Activated CD4-positive, alpha-beta T cell treated with anti-CD3 and anti-CD28 coated beads, Interleukin-2, Interleukin-4, amounts not matched to agents 100 ng/mL and 50 ng/mL, durations not matched to agents 16 hours and 8 hours (primary cell): ENCODE measurements at places on chromosomes 11 and 22.
A peak's percentile ranks its signal among the peaks of the same experiment; 100 is the strongest.

DNA sequence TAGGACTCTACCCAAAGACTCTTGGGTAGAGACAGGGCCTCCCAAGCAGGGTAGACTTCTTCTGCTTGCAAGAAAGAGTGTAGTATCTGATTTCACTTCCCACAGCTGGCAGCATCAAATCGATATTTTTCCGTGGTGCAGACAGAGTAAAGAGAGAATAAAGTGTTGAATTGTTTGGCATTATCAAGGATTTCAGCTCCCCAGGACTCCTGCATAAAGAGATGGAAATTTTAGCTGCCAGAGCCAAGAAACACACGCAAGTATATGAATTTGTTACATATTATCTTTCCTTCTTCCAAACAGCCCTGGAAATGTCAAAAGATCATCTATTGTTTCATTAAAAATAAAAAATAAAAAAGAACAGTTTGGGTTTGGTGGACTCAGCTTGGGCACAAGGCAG lies 136.8 kb downstream of the PKNOX2 start:
- no peak for DNase-seq

- DNase-seq: no peak
Observed at GRCh38 chr11:60937144-60937527, 12.9 kb downstream of the TMEM132A start.

DNA sequence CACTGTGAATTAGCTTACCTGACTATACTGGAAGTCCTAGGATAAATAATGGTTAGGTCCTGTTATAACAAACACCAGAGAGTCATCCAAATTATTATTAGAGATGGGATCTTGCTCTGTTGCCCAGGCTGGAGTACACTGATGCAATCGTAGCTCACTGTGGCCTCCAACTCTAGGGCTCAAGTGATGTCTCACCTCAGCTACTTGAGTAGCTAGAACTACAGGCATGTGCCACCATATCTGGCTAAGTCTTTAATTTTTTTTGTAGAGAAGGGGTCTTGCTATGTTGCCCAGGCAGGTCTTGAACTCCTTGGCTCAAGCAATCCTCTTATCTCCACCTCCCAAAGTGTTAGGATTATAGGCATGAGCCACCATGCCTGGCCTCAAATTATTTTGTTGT lies 37.2 kb downstream of the OSBP start:
- no peak for DNase-seq

DNA sequence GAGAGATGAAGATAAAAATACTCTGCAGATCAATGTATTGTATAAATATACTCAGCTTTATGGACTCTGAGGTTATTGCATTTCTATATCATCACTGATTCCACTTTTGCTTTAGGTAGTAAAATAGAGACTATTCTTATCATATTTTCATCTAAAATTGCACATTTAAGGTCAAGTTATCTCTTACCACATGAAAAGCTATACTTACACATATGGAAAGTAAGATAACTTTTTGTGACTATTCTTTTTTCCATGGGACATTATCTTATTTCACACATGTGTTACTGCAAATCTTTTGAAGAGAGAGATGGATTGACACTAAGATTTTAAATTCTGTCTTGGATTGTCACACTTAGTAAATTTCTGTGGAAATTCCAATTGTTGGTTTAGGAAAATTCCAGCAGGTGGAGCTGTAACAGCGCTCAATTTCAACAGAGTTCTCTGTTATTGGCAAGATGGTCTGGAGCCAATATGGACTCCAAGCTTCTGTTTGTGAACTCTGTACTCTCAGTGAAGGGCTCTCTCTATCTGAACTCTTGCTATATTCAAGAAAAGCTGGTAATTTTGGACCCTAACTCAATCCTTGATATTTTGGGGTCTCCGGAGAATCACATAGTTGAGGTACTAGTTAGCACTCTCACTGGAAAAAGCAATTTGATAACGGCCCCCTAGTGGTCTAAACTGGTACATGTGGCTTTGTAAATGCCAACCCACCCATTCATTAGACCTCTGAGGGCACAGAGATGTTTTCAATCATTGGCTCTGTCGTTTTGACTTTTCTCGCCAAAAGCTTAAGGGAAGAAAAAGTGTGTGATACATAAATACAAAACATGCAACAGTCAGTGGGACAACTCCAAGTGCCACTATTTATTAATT lies 429.7 kb downstream of the ETS1 start:
- peak; percentile 69 for DNase-seq

GRCh38 chr22:50724616-50725015 lies 13.4 kb upstream of the ACR start:
- no peak for DNase-seq

DNA sequence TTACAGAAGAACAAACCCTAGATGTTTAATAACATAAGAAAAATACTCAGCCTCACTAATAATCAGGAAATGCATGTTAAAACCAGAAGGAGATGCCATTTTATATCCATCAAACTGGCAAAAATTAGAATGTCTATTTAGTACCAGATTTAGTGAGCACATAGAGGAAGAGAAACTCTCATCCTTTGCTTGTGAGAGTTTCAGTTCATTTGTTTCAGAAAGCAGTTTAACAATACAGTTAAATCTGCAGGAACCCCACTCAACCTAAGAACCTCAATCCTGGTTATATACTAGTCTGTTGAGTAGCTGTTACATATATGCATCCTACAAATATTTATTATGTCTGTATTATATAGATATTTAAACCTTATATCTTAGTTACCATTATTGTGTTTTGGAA lies 172.6 kb downstream of the WNT11 start:
- DNase-seq: no peak

DNA sequence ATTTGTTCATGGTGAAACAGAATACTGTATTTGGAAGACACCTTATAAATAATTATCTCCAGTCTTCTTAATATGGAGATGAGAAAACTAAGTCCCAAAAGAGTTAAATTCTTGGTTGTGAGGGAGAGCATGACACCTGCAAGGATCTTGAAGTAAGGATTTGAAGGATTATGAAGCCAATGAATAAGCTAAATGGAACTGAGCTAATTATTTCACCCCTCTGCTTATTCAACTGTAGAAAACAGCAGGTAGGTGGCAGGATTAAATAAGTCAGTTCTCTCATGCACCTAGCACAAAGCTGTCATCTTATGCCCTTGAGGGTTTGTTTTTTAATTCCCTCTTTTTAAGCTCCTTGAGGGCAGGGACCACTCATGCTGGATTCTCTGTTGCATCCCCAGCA lies 457.3 kb downstream of the ETS1 start:
- DNase-seq: no peak

DNA sequence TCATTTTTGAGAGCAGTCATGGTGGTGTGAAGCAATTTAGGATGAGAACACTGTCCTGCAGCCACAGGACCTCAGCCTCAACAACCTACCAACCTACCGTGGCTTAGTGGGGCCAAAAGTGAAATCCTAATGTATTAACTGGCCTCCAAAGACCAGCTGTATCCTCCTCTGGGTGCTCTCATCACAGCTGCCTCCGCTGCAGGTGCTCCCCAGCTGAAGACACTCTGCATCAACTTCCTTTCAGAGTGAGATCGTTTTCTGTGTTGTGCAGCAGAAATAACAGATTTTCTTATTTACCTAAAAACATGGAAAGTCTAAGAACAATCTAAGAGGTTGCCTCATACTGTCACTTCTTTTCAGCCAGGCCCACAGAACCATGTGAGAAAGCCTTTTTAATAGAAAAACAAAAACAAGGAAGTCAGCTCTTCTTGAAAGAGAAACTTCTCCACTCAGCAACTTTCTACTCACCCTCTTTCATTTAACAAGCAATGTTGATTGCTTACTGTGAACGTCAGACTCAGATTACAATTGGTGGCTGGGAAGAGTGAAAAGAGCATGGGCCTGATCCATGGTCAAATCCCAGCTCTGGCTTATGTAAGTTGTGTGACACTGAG lies 136.1 kb downstream of the TENM4 start:
- DNase-seq: no peak

- no peak for DNase-seq
Observed at GRCh38 chr22:26857169-26857568, 199.8 kb downstream of the MIAT start.

DNA sequence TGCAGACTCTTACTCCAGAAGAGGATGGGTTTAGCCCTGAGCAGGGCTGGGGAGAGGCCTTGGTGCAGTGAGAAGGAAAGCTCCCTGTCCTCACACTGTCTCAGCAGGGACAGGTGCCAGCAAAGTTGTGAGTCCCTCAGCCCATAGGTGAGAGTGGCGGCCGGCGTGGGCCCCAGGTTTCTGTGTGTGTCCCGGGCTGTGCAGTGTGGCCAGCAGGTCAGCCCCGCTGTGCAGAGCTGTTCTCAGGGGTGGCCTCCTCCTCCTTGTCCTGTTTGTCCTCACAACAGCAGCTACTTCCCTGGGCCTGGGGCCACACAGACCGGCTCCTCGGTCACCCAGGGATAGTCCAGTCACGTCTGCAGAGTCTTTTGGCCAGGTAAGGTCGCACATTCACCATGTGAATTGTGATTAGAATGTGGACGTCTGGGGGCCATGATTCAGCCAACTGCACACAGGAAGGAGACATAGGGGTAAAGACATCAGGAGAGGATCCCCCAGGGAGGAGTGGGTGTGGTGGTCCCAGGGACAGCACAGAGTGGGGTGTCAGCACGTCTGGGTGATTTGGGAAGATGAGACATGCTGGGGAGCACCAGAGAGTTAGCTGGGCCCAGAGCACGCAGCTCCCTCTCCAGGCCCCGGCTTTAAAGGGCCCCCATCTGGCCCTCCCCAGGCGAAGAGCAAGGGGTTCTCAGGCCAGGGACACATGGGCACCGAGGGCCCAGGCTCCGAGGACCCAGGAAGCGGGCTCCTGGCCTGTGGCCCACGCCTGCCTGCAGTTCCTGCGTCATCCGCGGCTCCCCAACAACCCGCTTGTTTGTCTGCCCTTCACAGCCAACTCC lies 81.6 kb downstream of the MYEOV start:
- no peak for DNase-seq

DNA sequence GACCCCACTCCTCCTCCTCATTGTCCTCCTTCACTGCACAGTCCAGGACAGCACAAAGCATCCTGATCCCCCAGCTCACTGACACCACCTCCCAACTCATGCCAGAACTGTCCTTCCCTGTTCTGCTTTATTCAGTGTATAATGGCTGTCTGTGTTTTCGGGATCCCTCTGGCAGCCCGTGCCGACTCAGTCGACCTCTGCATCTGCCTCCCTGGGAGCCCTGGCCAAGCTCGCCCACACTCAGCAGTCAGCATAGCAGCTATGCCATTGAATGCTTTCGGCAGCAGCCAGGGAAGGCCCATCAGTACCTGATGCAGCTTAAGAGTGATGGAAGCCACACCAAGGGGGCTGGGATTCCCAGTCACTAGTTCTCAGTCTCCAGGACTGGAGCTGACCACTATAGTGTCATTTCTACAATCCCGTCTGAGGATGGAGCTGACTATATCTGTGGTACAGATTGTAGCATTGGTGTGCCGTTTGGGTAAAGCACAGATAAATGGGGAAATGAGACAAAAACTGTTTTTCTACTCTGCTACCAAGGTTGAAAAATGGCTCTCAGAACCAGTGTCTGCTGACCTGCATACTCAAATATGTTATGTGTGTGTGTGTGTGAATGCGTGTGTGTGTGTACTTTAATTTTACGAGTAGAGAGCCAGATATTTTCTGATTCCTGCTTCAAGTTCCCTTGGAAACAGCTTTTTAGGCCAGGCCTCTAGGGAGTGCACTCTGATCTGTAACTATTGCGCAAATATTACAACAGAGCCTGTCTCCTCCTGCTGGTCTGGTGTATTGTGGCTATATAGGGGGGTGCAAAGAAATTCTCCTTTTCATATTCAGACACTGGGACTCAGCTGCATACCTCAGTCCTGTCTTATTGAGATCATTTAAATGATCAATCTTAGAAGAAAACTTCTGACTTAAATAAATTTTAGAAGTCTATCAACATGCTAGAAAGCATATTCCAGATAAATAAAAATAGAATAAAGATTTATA lies 78.8 kb upstream of the TOP3B start:
- DNase-seq: no peak

DNA sequence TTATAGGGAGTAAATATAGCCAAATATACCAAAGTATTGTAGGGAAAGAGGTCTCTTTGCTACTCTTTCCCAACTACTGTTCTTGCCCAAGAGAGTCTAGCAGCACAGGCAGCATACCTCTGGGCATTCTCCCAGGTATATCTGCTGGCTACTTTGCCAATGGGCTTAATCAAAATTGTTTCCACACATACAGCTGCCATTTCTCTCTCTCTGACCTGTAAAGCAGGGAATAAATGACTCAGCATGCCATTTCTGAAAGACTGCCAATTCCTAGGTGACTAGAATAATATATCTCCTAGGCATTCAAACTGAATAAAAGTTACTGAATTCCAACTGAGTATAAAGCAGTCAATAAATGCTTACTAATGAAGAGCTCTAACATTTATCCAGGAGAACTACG lies 44.6 kb downstream of the RDX start:
- DNase-seq: peak; percentile 33

DNA sequence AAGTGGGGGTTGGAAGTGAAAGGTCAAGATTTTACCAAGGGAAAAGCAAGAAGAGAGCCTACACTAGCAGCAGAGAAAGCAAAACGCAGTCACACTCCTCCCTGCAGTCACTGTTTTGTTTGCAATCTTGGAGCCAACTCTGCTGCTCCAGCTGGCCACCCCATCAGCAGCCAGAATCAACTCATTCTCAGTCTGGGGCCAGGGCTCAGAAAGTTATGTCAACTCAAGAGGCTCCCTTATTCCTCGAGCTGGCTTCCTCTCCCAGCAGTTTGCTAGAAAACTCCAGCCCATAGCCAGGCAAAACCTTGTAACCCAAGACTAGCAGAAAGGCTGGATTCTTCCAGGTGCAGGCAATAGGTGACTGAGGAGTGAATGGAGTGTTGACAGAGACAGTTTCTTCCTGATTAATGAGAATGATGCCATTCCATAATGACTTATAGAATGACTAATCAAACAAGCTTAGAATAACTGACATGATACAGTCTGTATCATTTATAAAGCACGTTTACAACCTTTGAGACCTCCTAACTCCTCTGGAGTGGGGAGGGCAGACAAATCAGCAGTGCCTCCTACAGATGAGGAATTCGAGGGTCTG lies 53.4 kb downstream of the P4HA3 start:
- DNase-seq: no peak

DNA sequence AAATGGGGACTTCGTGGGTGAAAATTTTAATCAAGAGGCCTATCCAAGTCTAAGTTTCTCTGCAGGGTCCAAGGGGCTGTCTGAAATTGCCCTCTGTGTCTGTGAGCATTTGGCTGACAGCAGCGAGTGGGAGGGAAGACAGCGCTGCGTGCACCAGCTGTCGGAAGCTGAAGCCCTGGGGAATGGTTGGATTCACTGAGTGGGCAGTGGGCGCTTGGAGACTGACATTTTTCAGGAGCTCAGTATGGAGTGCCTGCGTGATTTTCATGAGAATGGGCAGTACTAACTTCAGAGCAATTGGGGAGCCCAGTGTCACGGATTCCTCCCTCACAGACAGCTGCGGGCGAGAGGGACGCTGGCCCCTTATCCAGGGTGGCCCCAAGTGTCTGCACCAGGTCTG lies 388.8 kb upstream of the B3GAT1 start:
- DNase-seq: no peak
